ENCODE measurements at places on chromosomes 1 and 21. TPM values are rescaled to one million over a fixed set of nuclear protein-coding genes. Genes with fewer than 3 reads are reported as not detected.
A peak's percentile ranks its signal among the peaks of the same experiment; 100 is the strongest.

- no peak for DNase-seq
Observed at GRCh38 chr1:203985676-203986075, 87.2 kb upstream of the SOX13 start.

DNA sequence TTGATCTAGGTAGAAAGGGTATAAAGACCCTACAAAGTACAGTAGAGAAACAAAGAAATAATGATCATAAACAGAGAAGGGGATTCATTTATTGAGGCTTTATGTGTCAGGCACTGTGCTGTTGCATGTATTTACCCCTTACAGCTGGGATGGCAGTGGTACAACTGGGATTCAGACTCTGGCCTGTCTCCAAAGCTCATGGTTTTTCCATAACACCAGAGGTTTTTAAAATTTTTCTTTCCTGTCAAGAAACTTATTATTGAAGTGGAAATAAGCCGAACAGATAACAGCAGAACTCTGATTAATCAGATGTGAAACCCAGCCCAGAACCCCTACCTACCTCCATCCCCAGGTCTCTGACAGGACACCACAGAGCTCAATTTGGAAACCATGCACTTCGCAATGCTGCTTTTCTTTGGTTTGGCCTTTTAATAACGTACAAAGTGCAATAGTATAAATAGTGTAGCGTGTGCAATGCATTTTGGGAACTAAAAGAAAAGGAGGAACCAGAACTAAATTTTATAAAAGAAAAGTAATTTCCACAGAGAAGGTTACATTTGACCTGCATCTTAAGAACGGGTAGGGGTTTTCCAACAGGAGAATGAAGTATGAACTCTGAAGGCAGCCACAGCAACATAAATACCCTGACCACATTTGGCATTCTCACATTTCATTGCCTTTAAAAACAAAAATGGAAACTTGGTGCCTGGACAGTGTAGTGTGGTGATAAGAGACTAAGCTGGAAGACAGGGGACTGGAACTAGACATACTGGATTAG lies 92.0 kb upstream of the S1PR1 start:
- DNase-seq = no peak

GRCh38 chr21:14763695-14764064 lies 217.6 kb upstream of the SAMSN1 start:
- no peak for DNase-seq

GRCh38 chr1:100988121-100988520 lies 37.5 kb downstream of the DPH5 start:
- DNase-seq = no peak

CR1L gene
- not detected for total RNA-seq

DNA sequence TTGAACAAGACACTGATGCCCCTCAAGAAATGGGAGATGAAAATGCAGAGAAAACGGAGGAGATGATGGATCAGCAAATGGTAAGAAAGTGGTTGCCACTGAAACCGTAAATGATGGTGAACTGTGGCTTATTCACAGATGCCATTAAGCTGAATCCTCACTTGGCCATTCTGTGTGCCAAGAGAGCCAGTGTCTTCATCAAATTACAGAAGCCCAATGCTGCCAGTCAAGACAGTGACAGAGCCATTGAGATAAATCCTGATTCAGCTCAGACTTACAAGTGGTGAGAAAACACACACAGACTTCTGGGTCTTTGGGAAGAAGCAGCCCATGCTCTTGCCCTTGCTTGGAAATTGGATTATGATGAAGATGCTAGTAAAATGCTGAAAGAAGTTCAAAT lies 52.5 kb downstream of the NBPF6 start:
- DNase-seq = no peak

DNA sequence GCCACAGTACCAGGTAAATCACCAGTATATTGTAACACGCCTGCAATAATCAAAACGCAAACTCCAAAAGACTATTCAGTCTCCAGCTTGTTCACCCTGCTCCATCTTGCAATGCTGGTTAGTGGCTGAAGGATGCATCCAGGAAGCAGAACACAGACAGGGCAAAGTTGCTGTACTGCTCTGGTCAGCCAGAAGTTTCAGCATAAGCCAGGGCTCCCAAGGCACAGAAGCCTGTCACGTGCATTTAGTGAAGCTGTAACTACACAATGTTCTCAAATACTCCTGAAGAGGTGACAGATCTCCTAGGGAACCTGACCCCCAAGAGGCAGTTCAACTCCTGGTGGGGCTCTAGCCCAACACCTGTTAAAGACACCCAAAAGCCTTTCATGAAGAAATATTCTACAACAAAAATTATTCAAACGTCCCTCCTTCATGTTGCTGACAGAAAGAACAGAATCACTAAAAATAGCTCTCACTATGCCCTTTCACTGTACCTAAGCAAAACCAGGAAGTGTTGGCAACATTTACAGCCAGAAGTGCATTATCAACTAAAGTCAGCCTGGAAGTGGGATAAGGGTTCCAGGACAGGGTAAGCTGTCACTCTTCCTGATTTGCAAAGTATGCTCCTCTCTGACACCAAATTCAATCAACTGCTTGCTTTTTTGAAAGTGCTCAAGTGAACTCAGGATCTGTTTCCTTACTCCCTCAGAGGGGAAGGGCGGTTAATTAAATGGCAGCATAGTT lies 52.1 kb downstream of the SLC35D1 start:
- no peak for DNase-seq

FLG2 gene
- not detected for total RNA-seq

GRCh38 chr1:25516686-25517085 lies 26.7 kb upstream of the LDLRAP1 start:
- DNase-seq = no peak

DNA sequence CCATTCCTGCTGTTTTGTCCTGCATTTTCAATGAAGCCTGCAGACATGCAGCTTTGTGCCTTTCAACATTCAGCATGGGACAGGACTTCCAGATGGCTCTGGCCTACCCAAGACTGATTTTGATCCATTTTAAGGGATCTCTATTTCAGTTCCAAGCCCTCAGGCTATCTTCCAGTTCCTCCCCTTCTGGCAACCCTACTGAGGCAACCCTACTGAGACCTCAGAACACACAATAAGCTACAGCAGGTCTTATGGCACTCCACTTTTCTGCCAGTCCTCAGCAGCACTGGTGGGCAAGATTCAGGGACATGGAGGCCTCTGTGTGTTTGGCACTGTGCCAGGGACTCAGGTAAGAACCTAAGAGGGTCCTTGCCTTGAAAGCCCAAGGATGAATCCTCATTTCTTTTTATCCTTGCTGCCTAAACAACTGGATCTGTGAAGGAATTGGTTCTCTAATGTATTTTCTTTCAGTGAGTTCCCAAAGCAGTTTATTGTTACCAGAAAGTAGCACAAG lies 50.7 kb downstream of the MAB21L3 start:
- no peak for DNase-seq

GRCh38 chr1:86527306-86527705 lies 19.6 kb upstream of the CLCA4 start:
- DNase-seq = no peak

SERTAD4 gene
- 8.7 TPM for total RNA-seq

PROX1 gene
- total RNA-seq = 0.06 TPM

DNA sequence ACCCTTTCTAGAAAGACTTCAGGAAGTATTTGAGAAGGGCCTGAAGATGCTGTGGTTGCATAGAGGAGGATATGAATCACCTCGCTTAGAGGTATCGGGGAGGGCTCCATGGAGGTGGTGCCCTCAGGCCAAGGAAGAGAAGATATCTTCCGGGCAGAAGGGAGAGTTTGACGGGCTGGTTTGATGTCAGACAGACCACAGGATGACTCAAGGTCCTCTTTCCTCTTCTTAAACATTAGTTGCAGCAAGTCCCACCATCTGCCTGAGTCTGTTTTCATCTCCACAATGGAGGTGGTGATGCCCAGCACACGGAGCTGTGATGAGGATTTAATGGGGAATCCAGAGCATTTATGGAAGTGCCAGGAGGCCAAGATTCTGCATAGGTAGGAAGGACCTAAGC lies 25.1 kb upstream of the RUNX3 start:
- no peak for DNase-seq

GRCh38 chr1:177793900-177794299 lies 176.0 kb downstream of the SEC16B start:
- DNase-seq = no peak

TRIM58 gene
- total RNA-seq = 6.0 TPM

HCN3 gene
- total RNA-seq = 8.1 TPM

- DNase-seq = no peak
Observed at GRCh38 chr21:26147535-26147934, 23.0 kb downstream of the APP start.

- DNase-seq = peak; percentile 69
Observed at GRCh38 chr1:172343240-172344160, 77.0 kb upstream of the C1orf105 start.

C4BPA gene
- total RNA-seq = not detected

MYOM3 gene
- 1.7 TPM for total RNA-seq

GRCh38 chr1:57966340-57966739 lies 542.5 kb upstream of the DAB1 start:
- no peak for DNase-seq

DNA sequence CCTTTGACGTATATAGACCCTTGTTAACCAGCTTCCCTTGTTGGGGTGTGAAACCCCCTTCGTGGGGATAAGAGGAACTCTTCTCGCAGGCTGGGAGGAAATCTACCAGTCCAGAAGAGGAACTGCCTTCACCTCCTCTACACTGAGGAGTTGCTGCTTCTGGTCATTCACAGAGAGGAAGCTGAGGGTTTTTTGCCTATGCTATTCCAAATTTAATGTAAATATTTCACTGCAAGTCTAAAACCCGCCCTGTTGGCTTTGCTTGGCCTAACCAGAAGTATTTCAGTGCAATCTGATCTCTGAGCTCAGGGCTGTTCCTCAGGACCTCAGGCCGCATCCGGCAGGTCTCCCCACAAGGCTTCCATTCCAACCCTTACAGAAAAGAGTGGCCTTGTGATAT lies 150.1 kb downstream of the HIVEP3 start:
- DNase-seq = no peak

CLDN17 gene
- total RNA-seq = not detected

- no peak for DNase-seq
Observed at GRCh38 chr1:45518910-45519309, 2.8 kb downstream of the PRDX1 start.

- peak; percentile 12 for DNase-seq
Observed at GRCh38 chr1:236421022-236421421, 26.9 kb downstream of the EDARADD start.

DNA sequence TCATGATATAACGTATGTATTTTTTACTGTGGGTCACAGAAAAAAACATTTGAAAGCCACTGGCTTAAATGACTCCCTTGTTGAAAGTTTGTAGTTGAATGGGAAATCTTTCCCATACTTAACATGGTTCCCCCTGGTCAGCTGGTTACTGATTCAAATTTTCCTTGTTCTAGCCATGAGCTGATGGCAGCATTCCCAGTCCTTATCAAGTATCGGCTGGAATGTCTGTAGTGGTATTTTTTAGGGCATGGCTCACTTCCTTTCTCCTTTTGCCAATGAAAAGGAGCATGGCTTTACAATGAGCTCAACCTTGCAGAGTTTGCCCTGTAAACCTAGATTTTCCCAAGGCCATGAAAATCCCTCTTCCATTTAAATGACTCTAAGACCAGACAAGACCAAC lies 55.7 kb downstream of the GIPC2 start:
- DNase-seq = peak; percentile 90

DNA sequence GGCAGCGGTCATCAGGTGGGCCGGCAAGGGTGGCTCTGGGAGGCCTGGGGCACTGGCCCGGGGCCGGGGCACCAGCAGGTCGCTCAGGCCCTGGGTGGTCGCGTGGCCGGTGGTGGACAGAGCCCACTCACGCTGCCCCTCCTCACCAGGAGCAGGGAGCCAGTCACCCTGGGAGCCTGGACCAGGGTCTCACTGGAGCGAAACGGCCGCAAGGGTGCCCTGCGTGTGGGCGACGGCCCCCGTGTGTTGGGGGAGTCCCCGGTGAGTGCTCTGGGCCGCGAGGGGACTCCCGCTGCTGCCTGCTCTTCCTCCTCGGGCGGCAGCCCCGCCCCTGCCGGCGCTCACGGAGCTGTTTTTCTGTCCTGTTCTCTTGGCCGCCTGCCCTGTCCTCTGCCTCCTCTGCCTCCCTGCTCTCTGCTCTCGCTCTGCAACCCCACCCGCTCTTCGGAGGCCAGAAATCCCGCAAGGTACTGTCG lies 23.5 kb downstream of the RNF223 start:
- DNase-seq = no peak

- DNase-seq = no peak
Observed at GRCh38 chr1:227765261-227766014, 30.2 kb downstream of the SNAP47 start.

GRCh38 chr1:15090373-15090772 lies 63.2 kb upstream of the TMEM51 start:
- no peak for DNase-seq

HTR1D gene
- not detected for total RNA-seq

GRCh38 chr1:219075121-219075879 lies 98.4 kb upstream of the LYPLAL1 start:
- no peak for DNase-seq

HTR6 gene
- total RNA-seq = not detected

DNA sequence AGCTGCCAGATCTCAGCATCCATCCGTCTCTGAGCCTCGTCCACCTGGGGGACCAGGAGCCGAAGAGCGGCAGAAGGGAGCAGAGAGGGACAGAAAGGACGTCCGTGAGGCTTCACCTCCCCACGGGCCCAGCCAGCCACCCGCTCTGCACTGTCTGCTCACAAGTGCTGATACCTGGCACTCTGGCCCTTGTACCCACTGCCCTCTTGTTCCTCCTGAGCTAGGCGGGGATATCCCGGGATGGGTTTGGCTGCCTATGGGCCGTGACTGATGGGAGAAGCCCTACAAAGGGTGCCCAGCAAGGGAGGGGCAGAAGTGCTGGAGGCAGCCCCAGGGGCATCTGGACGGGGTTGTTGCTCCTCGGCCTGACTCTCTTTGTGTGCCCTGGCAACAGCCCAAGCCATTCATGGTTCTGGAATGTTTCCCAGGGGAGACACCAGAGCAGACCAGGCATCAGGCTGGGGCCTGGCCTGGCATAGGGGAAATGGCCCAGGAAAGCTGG lies 57.6 kb downstream of the LDLRAD2 start:
- peak; percentile 64 for DNase-seq

- no peak for DNase-seq
Observed at GRCh38 chr1:84247425-84248220, 53.9 kb upstream of the SAMD13 start.

IL19 gene
- not detected for total RNA-seq

DNA sequence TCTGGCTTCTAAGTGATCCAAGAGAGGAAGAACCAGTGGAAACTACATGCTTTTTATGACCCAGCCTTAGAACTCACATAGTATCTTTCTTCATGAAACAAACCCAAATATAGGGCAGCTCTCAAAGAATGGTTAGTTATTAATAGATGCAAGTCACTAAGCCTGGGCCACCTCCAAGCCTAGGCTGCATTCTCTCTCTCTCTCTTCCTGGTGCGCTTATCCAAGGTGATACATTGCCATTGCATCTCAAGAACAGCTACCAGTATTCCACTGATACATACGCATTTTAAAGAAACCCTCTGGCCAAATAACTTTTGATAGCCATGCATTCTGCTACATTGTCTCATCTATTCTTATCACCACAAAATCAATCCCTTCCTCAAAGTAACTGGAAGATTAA lies 455.6 kb upstream of the ADGRL2 start:
- no peak for DNase-seq

DNA sequence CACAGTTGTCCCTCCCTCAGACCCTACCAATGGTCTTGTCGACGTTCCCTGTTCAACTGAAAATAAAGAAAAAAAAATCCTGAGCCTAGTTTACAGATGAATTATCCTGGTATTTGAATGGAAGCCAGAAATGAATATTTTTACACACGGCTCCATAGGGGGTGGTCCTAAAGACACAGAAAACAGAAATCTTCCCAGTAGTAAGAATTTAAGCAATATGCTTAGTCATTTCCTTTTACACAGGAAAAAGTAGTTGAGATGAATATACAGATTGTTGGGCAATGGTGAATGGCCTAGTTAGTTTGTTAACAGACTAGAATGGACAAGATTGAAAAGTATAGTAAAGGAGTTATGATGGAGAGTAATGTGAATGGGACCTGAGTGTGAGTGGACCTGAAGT lies 67.4 kb downstream of the RGS18 start:
- DNase-seq = no peak

Measured in epithelial cell of proximal tubule (primary cell).